ENCODE measurements at places on chromosomes 7 and 10. TPM values are rescaled to one million over a fixed set of nuclear protein-coding genes. Genes with fewer than 3 reads are reported as not detected.

GRCh38 chr10:83612050-83612449 lies 527.3 kb upstream of the GHITM start:
- DNase-seq = no peak

The CRHR2 gene
- not detected for total RNA-seq

The ZNF680 gene
- total RNA-seq = 18.4 TPM

- DNase-seq = no peak
Measured at GRCh38 chr10:9987197-9987596, 1030.5 kb upstream of the CELF2 start.

Measured in mesothelial cell of epicardium (in vitro differentiated cells).